Bone marrow (tissue), 2 donors: ENCODE measurements at places on chromosomes 13 and 19.

- DNase-seq: no peak
These were observed 168.8 kb upstream of the ZNF507 start for GRCh38 chr19:32176591-32176990.

- DNase-seq: no peak
These were observed 29.5 kb upstream of the RBM26 start for GRCh38 chr13:79435561-79435990.

DNA sequence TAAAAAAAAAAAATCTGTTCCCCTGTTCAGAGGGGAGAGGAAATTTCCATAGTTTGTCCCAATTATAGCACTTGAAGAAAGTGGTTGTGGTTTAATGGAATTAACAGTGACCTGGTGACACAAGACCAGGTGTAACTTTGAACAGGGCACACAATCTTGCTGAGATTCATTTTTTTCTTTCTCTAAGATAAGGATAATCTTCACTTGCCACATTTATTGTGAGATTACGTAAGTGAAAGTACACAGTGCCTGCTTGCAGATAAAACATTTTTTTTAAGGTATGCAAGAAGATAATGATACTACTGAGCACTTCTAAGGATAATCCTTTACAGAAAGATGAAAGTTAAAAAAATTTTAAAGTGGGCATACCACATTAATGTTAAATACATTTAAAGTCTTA is 448.1 kb downstream of the DIAPH3 start:
- no peak for DNase-seq

GRCh38 chr19:39408392-39409207 is 2.0 kb downstream of the ZFP36 start:
- DNase-seq: no peak

- DNase-seq: no peak
These were observed 9.3 kb upstream of the HIF3A start for GRCh38 chr19:46287585-46287984.

DNA sequence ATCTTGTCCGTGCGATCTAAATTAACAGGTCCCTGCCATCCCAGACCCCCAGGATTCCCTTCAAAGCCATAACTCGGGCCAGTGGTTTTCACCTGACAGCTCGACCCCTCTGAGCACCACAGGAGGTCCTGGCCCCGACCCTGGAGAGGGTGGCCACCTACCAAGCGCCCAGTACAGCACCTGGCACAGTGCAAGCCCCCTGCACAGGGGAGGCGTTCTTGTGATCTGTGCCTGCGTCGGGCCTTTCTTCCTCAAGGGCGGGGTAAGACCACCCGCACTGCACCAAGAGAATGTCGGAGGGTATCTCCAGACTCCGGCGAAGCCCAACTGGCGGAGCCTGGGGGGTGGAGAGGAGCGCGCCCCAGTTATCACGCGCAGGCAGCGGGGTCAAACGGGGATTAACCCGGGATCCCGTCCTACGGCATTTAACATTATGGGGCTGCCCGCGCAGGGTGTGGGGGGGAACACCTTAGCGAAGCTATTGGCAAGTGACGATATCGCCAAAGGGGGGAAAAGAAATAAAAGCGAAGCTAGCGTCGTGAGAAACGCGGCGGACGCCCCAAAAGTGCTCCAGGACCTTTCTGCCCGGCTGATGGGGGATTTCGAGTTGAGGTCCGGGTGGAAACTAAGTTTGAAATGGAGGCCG is 1.3 kb upstream of the HNRNPL start:
- no peak for DNase-seq

DNA sequence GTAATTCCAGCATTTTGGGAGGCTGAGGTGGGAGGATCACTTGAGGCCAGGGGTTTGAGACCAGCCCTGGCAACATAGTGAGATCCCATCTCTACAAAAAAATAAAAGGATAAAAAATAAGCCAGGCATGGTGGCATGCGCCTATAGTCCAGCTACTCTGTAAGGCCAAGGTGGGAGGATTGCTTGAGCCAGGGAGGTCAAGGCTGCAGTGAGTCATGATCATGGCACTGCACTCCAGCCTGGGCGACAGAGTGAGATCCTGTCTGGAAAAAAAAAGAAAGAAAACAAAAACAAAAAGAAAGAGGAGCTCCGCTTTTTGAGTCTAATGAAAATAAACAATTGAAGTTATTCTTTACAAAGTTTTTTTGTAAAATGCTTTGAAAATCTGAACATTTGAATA is 326.2 kb downstream of the GPC5 start:
- DNase-seq: no peak

DNA sequence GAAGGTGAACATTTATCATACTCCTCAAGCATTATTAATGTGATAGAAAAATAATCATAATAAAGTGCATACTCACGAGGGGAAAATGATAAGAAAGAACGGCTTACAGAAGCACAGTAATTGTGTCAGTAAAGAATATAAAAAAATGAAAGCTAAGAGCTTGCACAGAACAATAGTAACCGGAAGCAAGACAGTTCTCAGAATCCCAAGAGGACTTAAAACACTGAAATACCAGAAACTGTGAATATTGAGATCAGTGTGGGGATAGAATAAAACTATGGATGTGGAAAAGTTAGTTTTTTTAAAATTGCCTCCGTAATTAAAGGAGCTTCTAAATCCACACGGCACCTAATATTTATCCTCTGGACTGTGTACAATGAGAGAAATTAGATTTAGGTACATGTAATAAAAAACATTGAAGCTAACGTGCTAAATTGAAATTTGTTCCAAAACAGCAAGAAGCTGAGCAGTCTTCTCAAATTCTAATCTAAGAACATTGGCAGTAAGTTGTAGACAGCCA is 482.7 kb downstream of the SLITRK6 start:
- DNase-seq: no peak

- DNase-seq: no peak
These were observed 74.9 kb downstream of the SOX1 start for GRCh38 chr13:112141643-112142400.

DNA sequence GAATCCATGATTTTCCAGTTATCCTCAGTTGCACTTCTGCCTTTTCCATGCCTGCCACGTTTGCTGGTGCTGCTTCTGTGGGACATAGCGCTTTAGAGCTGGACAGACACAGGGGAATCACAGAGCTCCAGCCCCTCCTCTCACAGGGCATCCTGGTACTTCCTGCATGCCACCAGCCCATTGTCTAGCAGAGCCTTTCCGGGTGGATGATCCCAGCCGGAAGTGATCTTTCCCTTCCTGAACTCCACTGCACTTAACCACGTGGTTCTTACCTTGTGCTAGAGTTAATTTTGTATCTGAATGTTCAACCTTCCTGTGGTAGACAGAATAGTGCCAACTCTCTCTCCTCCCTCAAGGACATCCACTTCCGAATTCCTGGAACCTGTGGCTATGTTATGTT is 12.6 kb upstream of the OLFM4 start:
- no peak for DNase-seq

- no peak for DNase-seq
These were observed 45.9 kb upstream of the ATP11A start for GRCh38 chr13:112643759-112644459.

GRCh38 chr19:46373491-46374359 is 26.8 kb downstream of the PPP5C start:
- DNase-seq: no peak

GRCh38 chr13:24133021-24133795 is 27.3 kb upstream of the SPATA13 start:
- DNase-seq: no peak
